ENCODE measurements at places on chromosomes 3 and 15.

GRCh38 chr3:4740397-4741105 is 238.7 kb upstream of the BHLHE40 start:
- DNase-seq = peak; percentile 16

DNA sequence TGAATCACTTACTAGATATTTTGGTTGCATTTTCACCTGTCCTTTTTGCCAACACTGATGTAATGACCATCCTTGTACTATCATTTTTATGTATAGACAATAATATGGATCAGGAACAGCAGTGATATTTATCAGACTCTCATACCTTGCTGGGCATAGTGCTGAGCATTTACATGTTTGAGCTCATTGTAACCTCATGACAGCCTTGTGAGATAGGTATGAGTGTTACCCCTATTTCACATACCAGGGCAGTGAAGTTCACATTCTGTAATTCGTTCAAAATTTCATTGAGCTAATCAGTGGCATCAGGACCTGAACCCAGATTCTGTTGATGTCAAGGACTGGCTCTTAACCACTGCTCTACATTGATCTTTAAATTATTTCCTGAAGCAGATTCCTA is 221.5 kb upstream of the TBL1XR1 start:
- no peak for DNase-seq

DNA sequence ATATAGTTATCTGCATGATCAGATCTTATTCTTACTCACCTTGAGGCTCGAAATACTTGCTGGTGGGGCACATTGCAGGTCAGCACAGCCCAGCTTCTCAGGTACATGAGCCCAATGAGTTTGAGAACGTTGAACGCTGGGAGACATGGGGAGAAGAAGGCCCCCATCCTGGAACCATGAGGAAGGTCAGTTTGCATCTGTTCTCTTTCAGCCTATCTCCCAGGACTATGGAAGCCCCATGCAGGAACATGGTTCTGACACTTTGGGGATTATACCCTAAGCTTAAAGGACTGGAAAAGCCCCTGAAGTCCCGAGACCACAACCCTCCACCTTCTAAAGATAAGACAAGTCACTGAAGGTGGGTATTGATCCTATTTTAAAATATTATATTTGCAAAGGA is 17.4 kb upstream of the STARD5 start:
- no peak for DNase-seq

GRCh38 chr15:92839696-92840095 is 60.4 kb upstream of the CHD2 start:
- no peak for DNase-seq

DNA sequence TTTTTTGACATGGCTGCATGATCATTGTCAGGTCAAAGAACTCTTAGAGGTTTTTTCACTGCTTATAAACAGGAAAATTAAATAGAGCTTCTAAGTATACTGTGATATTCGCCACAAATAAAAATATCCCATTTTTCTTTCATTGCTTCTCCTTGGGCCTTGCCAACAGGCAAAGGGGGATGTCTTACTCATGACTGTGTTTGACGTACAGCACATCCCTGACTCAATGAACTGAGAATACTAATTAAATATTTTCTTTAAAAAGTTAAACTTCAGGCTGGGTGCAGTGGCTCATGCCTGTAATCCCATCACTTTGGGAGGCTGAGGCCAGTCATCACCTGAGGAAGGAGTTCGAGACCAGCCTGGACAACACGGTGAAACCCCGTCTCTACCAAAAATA is 41.4 kb upstream of the CCDC80 start:
- DNase-seq = no peak

DNA sequence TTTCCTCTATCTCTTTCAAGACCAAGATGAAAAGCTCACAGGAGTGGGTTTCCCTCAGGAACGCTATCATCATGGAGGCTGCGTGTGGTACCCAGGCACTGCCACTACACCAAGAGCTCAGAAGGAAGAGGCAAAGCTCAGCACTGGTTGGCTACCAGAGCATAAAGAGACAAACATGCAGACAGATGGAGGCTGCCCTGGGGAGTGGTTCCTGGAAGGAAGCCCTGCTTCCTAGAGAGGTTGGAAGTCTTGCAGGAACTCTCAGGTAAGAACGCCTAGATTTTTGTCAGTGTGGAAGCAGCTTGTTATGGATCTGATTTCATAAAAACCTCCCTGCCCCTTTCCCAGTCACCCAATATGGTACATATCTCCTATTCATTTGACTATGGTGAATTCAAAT is 49.9 kb upstream of the ADCY5 start:
- DNase-seq = no peak

- DNase-seq = no peak
Measured at GRCh38 chr3:70919661-70920060, 607.2 kb upstream of the MDFIC2 start.

DNA sequence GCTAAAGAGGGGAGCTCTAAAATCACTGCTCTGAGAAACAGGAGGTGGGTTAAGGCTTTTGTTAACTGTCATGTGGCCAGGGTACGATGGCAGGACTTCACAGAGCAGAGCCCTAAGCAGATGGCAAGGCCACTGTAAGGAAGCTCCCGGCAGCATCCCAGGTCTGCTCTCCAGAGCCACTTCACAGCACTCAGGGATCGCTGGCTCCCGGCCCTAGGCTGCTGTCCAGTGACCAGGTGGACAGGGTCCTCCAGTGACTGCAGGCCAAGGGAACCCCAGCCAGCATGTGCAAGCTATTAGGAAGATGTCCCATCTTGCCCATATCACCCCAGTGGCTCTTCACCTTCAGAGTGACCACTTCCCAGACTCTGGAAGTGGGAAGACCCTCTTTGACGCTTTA is 10.4 kb downstream of the TMEM41A start:
- DNase-seq = no peak

- DNase-seq = no peak
Measured at GRCh38 chr15:77342807-77343206, 77.1 kb downstream of the PEAK1 start.

DNA sequence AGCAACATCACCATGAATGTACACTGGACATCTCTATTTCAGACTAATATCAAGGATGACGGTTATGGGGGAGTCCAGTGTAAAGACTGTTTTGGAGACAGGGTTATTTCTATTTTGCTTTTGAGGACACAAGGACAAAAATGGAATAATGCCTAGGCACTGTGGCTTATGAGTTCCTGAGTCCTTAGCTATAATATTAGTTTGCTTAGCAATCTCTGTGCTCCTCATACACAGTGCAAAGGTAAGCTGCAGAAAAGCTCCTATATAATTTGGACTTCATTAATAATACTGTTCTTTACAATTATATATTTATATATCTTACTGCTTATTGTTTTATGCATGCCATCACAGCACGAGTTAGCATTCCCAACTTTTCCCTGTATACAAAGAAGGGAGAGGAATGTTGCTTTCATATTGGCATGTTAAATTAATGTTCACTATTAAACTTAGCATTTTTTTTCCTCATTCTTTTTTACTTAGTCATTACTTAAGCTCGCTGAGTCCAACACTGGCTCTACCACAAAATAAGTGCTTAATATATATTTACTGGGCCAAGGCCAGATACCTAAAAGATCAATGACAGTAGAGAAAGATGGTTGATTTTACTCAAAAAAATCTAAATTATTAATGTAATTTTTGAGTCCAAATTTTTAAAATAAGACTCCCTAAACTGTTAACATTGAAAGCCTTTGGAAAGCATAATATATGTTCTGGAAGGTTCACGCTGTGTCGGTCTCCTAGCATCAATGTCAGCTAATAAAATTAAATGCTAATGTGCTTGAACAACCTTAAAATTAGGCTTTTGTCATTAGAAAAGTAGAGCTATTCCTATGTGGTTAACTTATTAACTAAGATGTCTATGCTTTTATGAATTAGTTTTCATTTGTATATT is 13.8 kb downstream of the THBS1 start:
- no peak for DNase-seq

GRCh38 chr3:152281133-152281713 is 12.5 kb downstream of the MBNL1 start:
- DNase-seq = no peak

- no peak for DNase-seq
Measured at GRCh38 chr3:140086642-140087041, 151.7 kb downstream of the CLSTN2 start.

DNA sequence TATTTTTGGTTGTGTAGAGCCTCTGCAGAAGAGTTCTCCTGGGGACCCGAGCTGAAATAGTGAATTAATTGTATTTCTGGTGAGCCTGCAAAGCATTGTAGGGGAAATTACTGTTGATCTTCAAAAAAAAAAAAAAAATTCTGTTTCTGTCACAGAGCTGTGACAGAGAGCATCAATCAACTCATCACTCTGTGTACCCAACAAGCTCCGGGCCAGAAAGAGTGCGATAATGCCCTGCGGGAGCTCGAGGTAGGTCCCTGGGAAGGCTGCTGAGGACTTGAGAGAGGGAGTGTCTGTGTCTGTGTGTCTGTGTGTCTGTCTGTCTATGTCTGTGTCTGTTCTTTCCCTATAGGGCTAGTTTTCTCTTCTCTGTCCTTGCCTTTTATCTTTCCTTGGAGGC is 294.4 kb upstream of the TPM1 start:
- DNase-seq = no peak

- DNase-seq = no peak
Measured at GRCh38 chr15:66968806-66969596, 96.4 kb upstream of the SMAD3 start.

DNA sequence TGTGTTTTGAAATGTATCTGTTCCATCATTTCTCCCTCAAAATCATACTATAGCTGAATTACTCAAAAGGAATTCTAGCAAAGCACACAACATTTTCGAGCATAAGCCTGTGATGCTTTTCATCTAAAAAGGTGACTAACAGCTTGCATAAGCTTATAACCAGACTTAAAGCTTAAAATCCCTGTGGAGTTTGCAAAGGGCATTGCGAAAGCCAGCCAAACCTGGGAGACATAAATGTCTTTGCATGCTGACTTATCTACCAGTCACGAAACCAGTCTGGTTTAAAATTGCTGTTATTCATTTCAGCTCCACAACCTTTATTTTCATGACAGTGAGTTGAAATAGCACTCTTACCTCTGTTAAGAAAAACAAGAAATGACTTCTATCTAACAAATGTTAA is 35.6 kb upstream of the LIPC start:
- no peak for DNase-seq

DNA sequence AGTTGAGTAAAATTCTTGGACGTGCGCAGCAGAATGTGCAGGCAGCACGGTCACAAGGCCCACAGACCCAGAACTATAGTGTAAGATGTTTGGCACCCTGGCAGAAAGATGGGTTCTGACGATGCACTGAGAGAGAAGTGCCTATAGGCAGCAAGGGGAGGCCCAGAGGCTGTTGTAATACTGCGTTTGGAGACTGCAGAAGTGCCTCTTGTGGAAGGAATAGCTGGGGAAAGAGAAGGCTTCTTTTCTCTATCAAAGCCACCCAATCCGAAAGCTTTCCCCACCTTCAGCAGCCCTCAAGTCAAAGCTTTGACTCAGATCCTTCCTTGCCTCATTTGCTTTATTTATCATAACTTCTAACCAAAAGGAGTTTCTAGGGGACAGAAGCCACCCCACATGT is 5.2 kb upstream of the SIN3A start:
- DNase-seq = peak; percentile 33

Measured in KBM-7 (cell line).